Vein endothelial cell (primary cell): ENCODE measurements at places on chromosomes 2 and 18. TPM values are rescaled to one million over a fixed set of nuclear protein-coding genes. Genes with fewer than 3 reads are reported as not detected.

Gene ALK
- total RNA-seq: not detected in 2 replicates

Gene C2orf81
- total RNA-seq: 0.19 TPM in 1 of 2 replicates, not detected in the other

Gene C2orf66
- under 0.01 and 0.38 TPM in 2 replicates for total RNA-seq

Gene TNP1
- total RNA-seq: not detected in 2 replicates

Gene POTEC
- total RNA-seq: not detected in 2 replicates

Gene CYS1
- 0.33 TPM in 1 of 2 replicates, not detected in the other for total RNA-seq

Gene TMEM200C
- not detected in 2 replicates for total RNA-seq

Gene CD226
- under 0.01 and 0.10 TPM in 2 replicates for total RNA-seq

Gene GPBAR1
- 0.10 and 0.33 TPM in 2 replicates for total RNA-seq

Gene GLB1L
- total RNA-seq: 5.7 and 6.9 TPM in 2 replicates

Gene FMNL2
- 36.9 and 50.9 TPM in 2 replicates for total RNA-seq

Gene ATOH8
- 13.2 and 17.0 TPM in 2 replicates for total RNA-seq

Gene MDH1B
- 0.33 and 0.57 TPM in 2 replicates for total RNA-seq

Gene UGT1A4
- total RNA-seq: not detected in 2 replicates

Gene OSBPL6
- 6.7 and 8.5 TPM in 2 replicates for total RNA-seq

Gene IL1F10
- total RNA-seq: not detected in 2 replicates

Gene SESTD1
- total RNA-seq: 36.3 and 36.7 TPM in 2 replicates

Gene IL36B
- total RNA-seq: not detected in 2 replicates

Gene NEB
- 1.2 and 1.3 TPM in 2 replicates for total RNA-seq

Gene CDH20
- not detected in 2 replicates for total RNA-seq

Gene DLX1
- total RNA-seq: 0.29 TPM in 1 of 2 replicates, not detected in the other

Gene HTR2B
- total RNA-seq: 1.3 and 1.6 TPM in 2 replicates

Gene CD8A
- total RNA-seq: not detected in 2 replicates

Gene APCDD1
- total RNA-seq: 0.33 TPM in 1 of 2 replicates, not detected in the other

Gene CD8B2
- total RNA-seq: not detected in 2 replicates

Gene MAP4K3
- 31.0 and 40.2 TPM in 2 replicates for total RNA-seq

Gene CENPA
- total RNA-seq: 5.2 and 6.7 TPM in 2 replicates

Gene L3MBTL4
- 0.33 and 0.38 TPM in 2 replicates for total RNA-seq

Gene PIGN
- total RNA-seq: 30.5 and 31.0 TPM in 2 replicates
